ENCODE measurements at places on chromosomes 16 and 17. TPM values are rescaled to one million over a fixed set of nuclear protein-coding genes. Genes with fewer than 3 reads are reported as not detected.
A peak's percentile ranks its signal among the peaks of the same experiment; 100 is the strongest.

DNA sequence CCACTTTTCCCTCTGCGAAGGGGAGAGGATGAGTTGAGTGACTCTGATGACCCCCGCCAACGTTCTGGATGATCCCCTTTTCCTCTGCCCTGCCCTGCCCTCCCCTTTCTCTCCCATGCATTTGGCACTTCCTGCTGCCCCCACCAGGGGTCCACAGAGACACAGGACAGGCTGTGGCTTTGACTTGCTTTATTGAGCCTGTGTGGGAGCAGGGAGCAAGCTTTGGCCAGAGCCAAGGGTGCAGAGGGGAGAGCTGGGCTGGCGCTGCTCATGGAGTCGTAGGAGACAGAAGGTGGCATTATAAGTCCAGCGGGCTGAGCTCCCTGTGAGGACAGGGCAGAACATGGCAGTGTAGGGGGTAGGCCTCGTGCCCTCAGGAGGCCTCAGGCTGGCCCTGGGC lies 1.6 kb downstream of the PPY start:
- no peak overlapping the region for H3K27ac ChIP-seq
- H3K4me3 ChIP-seq: no peak overlapping the region
- H3K36me3 ChIP-seq: no peaks in the 10 kb centered on the region
- peaks cover 16% of the 10 kb centered on the region for H3K4me1 ChIP-seq
- DNase-seq: peak; percentile 22
- H3K27me3 ChIP-seq: peaks cover 29% of the 10 kb centered on the region

DNA sequence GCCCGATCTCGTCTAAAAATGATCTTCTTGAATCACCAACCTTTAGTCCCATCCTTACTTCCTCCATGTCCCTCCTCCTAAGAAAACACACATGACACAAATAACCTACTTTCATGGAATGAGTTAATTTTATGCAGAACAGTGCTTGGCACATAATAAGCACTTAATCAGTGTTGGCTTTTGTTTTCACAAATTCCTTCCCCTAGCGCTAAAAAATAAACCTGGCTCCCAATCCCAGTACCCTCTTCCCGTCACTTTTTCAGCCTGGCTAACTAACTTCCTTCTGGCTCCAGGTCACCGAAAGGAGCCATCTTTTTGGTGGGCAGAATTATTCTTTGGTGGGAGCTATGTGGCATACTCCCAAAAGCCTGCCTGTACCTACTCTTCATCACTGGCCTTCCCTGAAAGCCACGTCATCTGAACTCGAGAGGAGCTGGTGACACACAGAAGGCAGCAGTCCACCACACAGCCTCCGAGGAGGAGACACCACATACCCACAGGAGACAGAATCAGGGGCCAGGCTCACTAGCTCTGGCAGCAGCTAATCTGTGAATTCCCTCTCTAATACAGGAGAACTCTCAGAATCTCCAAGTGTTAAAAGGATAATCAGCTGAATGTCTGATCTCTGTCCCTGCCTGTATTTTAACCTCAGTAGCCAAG lies 114.5 kb downstream of the SMG6 start:
- H3K27ac ChIP-seq: peak overlapping the region; percentile 78
- no peak overlapping the region for H3K4me3 ChIP-seq
- peaks cover 35% of the 10 kb centered on the region for H3K4me1 ChIP-seq
- peaks cover 32% of the 10 kb centered on the region for H3K36me3 ChIP-seq

ITGAL gene
- 0.89 TPM for total RNA-seq

DNA sequence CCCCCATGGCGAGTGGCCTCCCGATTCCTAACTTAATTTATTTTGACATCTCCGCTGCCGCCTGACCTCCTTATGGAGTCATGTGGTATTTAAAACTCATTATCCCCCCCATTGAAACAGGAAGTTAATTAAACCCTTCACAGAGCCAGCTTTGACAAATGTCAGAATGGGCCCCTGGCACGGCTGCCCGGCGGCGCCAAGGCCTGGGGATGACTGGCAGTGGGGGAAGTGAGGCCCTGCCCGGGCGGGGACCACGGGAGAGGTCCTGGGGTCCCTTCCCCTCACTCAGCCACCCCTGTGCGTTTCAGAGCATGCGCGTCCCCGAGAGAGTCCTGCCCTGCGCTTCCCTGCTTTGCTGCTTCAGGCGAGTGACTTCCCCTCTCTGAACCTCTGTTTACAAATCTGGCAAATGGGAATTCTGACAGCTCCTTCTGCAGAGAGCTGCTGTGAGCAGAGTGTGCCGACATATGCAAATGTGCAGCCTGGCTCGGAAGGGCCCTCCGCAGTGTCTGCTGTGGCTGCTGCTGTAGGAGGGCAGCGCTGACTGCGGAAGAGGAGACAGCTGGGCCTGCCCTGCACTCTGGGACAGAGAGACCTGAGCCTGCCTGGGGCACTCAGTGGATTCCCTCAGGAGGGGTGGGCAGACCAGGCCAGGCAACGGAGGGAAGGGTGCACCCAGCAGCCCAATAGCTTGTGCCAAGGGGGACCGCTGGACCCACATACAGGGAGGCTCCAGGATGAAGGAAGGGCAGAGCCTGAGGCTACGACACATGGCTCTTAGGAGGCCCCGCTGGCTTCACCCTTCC lies 4.4 kb upstream of the ZFPM1 start:
- H3K4me1 ChIP-seq: peaks cover 10% of the 10 kb centered on the region
- no peak for DNase-seq
- H3K36me3 ChIP-seq: no peaks in the 10 kb centered on the region
- H3K27me3 ChIP-seq: peaks cover 32% of the 10 kb centered on the region
- H3K27ac ChIP-seq: no peak overlapping the region

GNAO1 gene
- total RNA-seq: 0.49 TPM

GRCh38 chr17:77440560-77440981 lies 299.8 kb downstream of the SEC14L1 start:
- peaks cover 2% of the 10 kb centered on the region for H3K36me3 ChIP-seq
- peaks cover 93% of the 10 kb centered on the region for H3K4me1 ChIP-seq

- peak; percentile 67 for DNase-seq
- H3K27me3 ChIP-seq: peaks cover 16% of the 10 kb centered on the region
- peaks cover 79% of the 10 kb centered on the region for H3K4me1 ChIP-seq
- peak overlapping the region; percentile 44 for H3K27ac ChIP-seq
- no peak overlapping the region for H3K4me3 ChIP-seq
- H3K36me3 ChIP-seq: peaks cover 31% of the 10 kb centered on the region
Measured at GRCh38 chr17:78356101-78356713, 3.7 kb downstream of the SOCS3 start.

ALOXE3 gene
- not detected for total RNA-seq

DNA sequence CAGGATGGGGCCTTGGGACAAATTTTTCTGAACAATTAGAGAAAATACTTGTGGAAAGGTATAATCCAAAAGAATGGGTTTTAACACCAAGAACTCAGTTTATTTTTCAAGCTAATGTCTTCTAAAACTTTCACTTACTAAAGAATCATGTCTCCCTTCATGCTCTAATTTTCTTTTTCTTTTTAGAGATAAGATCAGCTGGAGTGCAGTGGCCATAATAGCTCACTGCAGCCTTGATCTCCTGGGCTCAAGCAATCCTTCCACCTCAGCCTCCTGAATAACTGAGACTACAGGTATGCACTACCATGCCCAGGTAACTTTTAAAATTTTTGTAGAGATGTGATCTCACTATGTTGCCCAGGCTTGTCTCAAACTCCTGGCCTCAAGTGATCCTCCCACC lies 5.5 kb downstream of the OR4D1 start:
- no peak overlapping the region for H3K4me3 ChIP-seq
- no peak overlapping the region for H3K27ac ChIP-seq
- H3K36me3 ChIP-seq: no peaks in the 10 kb centered on the region
- no peak for DNase-seq
- peaks cover 42% of the 10 kb centered on the region for H3K27me3 ChIP-seq
- peaks cover 5% of the 10 kb centered on the region for H3K4me1 ChIP-seq

SCARF1 gene
- total RNA-seq: 7.6 TPM

DNA sequence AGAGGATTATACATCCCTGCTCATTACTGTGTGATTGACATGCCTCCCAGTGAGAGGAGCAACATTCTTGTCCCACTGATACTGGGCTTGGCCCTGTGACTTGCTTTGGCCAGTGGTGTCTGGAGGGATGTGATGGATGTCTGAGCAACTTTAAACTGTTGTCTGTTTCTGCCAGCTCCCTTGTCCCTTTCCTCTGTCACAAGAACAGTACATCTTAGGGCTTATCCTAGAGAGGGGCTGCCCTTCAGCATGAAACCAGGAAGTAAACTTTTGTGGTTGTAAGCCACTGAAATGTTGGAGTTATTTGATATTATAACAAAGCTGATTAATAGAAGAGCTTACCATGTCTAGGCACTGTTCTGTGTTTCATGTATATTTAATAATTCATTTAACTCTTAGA lies 82.9 kb upstream of the GPRC5B start:
- H3K27ac ChIP-seq: no peak overlapping the region
- H3K4me3 ChIP-seq: no peak overlapping the region
- H3K27me3 ChIP-seq: no peaks in the 10 kb centered on the region
- no peaks in the 10 kb centered on the region for H3K36me3 ChIP-seq
- no peak for DNase-seq

ACE gene
- 5.1 TPM for total RNA-seq

DNA sequence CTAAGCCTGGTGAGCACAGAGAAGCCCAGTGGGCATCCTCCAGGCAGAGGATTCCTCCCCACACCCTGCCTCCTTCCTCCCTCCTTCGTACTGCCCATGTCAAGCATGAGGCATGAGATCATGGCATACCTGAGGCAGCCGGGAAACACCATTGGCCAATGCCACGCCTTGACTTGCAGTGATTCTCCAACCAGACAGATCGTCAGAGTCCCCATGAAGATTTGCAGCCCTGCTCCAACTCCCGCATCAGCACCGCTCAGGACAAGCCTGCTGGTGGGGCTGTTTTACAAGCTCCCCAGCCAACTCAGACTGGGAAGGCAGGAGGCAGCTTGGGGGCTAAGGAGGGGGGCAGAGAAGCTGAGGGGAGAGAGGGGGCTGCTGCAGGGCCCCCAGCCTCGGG lies 2.9 kb upstream of the KRT16 start:
- H3K27ac ChIP-seq: no peak overlapping the region
- no peak for DNase-seq
- no peaks in the 10 kb centered on the region for H3K4me1 ChIP-seq
- no peak overlapping the region for H3K4me3 ChIP-seq

MEFV gene
- 0.27 TPM for total RNA-seq

SCNN1B gene
- 0.04 TPM for total RNA-seq

DNA sequence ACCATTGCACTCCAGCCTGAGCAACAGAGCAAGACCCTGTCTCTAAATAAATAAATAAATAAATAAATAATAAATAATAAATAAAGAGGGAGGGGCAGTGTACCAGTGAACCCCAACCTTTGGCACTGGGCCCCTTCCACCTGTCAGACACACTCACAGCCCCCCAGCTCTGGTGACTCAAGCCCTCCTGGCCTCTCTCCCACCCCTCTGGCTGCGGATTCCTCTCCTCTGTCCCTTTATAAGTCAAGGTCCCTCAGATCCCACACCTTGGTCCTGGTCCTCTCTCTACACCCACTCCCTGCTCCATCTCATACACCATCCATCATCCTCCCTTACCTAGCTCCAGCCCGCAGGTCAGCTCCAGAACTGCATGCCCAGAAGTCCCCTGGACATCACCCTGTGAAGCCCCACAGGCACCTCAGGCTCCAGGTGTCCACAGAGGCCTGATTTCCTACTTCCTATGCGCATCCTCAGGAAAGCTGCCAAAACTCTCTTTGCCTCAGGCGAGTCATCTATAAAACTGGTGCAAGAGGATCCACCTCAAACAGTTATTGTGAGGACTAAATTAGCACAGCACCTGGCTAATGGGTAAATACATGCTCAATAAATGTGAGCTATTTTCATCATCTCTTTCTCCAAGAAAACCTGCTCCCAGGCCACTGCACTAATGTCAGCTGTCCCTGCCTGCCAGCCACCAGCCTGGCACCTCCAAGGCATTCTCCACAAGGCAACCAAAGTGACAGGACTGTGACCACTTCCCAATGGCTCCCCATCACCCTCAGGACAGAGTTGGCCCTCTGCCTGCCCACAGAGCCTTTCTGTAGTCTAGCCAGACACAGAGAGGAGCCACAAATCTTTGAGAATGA lies 46.8 kb downstream of the BEAN1 start:
- peaks cover 2% of the 10 kb centered on the region for H3K27me3 ChIP-seq
- DNase-seq: no peak
- peaks cover 45% of the 10 kb centered on the region for H3K4me1 ChIP-seq
- no peak overlapping the region for H3K27ac ChIP-seq
- H3K4me3 ChIP-seq: no peak overlapping the region

FNDC8 gene
- not detected for total RNA-seq

CD7 gene
- total RNA-seq: 0.22 TPM

TMC5 gene
- total RNA-seq: 0.04 TPM

STXBP4 gene
- total RNA-seq: 10.6 TPM

GRCh38 chr17:30344283-30345088 lies 10.6 kb upstream of the TMIGD1 start:
- no peaks in the 10 kb centered on the region for H3K36me3 ChIP-seq
- H3K4me1 ChIP-seq: peaks cover 3% of the 10 kb centered on the region
- no peak for DNase-seq
- no peaks in the 10 kb centered on the region for H3K27me3 ChIP-seq

GRCh38 chr16:28865722-28866453 lies 2.2 kb downstream of the SH2B1 start:
- H3K36me3 ChIP-seq: peaks cover 46% of the 10 kb centered on the region
- H3K27ac ChIP-seq: no peak overlapping the region
- peaks cover 20% of the 10 kb centered on the region for H3K4me1 ChIP-seq
- no peak overlapping the region for H3K4me3 ChIP-seq
- H3K27me3 ChIP-seq: no peaks in the 10 kb centered on the region

DNA sequence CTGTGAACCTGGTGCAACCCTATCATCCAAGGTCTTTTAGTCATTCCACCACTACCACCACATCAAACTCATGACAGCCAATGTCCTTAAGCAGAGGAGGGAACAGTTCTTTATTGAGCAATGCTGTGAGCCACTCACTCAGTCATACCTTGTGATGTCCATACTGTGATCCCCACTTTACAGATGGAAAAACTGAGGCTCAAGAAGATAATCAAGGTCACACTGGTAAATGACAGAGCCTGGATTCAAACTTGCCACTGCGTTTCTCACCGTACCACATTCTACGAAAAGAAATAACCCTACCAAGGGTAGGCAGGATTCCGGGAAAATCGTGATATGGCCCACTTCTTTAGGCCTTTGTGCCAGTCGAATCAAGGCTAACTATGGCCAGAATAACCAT lies 172.6 kb downstream of the CCT6B start:
- no peaks in the 10 kb centered on the region for H3K4me1 ChIP-seq
- no peaks in the 10 kb centered on the region for H3K36me3 ChIP-seq
- H3K27me3 ChIP-seq: peaks cover 6% of the 10 kb centered on the region
- no peak overlapping the region for H3K4me3 ChIP-seq
